NCI-H1092 (cell line): ENCODE measurements at places on chromosomes 11 and 22.

- no peak for DNase-seq
Measured at GRCh38 chr11:2836315-2837095, 49.1 kb downstream of the CDKN1C start.

GRCh38 chr22:22099833-22100812 is 117.5 kb upstream of the TOP3B start:
- DNase-seq = no peak

DNA sequence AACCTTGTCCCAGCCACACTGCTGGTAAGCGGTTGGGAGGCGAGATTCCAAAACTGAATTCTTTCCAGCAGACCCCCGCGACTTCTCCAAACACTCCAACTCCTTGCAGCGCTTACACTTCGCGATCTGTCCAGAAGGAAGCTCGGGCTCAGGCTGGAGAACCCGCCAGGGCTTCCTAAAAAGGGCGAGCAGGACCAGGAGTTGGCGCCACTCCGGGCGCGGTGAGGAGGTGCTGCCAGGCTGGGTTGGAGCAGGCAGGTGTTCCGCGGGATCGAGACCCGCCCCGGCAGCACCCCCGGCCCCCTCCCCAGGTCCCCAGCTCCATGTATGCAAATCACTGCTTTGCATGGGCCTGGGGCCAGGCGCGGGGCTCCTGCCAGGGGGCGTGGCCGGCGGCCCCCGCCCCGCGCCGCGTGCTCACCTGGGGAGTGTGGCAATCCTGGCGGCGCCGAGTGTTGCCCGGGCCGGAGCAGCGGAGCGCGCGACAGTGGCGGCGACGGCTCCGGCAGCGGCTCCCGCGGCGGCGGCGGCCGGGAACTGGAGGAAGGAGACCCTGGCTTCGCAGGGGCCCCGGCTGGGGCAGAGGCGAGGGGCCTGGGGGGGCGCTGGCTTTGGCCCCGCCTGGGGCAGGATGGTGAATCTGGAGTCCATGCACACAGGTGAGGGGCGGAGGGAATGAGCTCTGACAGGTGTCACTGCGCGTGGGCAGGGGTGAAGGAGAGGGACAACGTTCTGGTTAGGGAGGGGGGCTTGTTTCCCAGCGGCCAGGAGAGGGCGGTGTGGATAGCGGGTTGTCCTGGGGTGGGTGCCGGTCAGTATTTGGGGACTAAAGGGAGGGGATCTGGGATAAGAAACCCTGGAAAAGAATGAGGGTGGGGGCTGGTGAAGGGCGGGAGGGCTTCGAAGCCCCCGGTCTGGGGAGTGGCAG is at the start of gene POU2F3:
TSS of gene POU2F3 (plus strand) at position 428 of the 928 bp plus-strand sequence. CDS start at position 632, 204 bp downstream.
- no peak for DNase-seq

GRCh38 chr11:46315033-46315738 is 32.1 kb upstream of the DGKZ start:
- DNase-seq = peak; percentile 64

DNA sequence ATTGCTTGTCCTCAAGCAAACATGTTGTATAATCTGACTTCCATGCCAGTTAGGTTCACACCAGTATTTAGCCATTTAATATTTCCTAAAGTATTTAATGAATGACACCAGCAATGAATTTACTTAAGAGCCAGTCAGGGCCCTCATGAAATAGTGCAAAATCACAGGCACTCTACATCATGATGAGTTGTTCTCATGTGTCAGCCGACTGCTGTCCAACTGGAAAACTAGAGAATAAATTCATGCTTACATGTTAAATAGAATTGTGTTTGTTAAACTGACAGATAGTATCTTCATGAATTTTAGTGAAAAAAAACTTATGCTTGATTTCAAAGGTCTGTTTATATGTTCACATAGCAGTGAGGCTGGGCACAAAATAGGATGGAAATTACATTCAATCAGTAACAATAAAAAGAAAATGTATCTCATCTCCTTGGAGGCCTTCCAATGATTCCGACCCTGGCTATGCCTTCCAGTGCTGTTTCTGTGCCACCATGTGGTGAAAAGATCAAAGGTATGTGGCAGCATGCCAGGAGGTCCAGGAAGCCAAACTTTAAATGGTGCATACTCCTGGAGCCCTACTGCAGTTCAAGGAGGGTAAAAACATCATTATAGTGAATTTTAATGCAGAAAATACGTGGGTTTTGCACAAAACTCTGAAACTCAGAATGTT is 45.2 kb downstream of the CTSC start:
- peak; percentile 34 for DNase-seq

DNA sequence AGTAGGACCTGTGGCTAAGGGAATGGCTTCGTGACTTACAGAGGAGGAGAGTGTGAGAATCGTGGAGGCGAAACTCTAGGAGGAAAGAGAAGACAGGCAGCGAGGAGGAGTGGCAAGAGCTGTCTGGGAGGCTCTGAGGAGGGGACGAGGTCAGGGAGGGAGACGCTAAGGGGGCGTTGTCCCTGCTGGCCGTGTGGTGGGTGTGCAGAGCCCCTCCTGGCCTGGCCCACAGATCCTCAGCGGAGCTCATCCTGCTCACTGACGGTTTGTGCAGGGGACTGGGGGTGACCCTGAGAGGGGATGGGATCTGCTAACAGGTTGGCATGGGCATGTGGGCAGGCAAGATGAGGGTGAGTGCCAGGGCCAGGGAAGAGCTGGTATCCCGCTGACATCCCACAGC is 56.5 kb upstream of the PRR5 start:
- no peak for DNase-seq

GRCh38 chr11:75286826-75287465 is 46.4 kb downstream of the TPBGL start:
- DNase-seq = no peak

DNA sequence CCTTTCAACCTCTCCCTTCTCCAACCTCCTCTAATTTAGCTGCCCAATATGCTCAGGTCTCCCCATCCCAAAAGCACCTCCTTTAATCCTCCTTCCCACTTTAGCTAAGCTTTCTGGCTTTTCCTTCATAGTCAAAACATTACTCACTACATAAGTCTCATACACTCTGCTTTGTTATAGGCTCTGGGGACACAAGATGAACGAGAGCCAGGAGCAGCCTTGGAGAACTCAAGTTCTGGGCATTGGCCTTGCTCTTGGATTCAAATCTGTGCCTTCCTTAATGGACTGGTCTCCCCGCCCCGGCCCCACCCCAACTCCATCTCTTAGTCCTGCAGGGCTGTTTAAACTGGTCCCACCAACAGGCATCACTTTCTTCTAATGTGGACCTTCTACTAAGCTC is 11.4 kb upstream of the HPX start:
- no peak for DNase-seq

DNA sequence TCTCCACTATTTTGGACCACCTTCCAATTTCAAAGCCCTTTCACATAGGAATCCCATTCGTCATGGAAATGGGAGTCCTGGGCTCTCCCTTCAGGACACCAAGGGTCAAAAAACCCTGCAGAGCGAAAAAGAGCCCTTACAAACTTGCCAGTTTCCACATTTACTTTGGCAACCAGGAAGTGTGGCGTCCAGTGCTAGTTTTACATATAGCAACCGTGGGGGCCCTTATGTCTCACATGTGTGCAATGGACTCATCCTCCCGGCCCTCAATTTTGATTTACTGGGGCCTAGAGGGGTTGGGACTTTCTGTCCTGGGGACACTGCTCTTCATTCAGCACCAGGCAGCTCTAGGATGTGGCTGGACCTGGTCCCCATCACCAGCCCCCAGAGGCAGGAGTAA is 33.7 kb downstream of the DAGLA start:
- DNase-seq = no peak

DNA sequence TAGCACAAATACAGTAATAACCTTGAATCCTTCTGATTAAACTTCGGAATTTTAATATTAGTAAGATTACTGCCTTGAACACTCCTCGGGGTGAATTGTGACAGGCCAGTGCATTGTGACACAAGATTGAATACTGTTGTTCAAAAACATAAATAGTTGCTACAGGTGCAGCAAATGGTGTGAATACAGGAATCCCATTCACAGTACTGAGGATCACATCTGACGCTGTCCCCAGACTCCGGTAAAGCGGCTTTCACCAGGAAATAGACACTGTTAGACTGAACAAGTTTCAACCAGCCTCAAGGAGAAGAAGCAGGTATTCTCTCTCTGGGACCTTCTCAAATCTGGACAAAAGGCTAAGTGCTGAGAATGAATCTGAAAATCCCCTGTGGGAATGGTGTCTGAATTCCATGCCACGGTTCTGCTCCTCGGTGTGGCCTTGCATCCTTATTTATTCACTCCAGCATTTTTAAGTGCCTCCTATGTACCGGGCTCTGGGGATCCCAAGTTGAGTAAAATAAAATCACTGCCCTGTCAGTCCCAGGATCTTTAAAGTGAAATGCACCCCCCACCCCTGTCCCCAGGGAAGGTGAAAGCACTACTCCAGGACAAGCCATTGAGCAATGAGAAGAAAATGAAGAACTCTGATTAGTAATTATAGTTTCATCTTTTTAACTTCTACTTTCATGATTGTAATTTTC is 3.4 kb downstream of the LGR4 start:
- no peak for DNase-seq

GRCh38 chr11:41250408-41250935 is 209.0 kb downstream of the LRRC4C start:
- DNase-seq = no peak

- DNase-seq = peak; percentile 59
Measured at GRCh38 chr11:32891657-32892354, 805 bp upstream of the QSER1 start.
